Stimulated activated CD4-positive, alpha-beta T cell treated with anti-CD3 and anti-CD28 coated beads, Interleukin-4, amount 100 ng/mL, for 24 hours (primary cell): ENCODE measurements at places on chromosomes 3 and 15.

DNA sequence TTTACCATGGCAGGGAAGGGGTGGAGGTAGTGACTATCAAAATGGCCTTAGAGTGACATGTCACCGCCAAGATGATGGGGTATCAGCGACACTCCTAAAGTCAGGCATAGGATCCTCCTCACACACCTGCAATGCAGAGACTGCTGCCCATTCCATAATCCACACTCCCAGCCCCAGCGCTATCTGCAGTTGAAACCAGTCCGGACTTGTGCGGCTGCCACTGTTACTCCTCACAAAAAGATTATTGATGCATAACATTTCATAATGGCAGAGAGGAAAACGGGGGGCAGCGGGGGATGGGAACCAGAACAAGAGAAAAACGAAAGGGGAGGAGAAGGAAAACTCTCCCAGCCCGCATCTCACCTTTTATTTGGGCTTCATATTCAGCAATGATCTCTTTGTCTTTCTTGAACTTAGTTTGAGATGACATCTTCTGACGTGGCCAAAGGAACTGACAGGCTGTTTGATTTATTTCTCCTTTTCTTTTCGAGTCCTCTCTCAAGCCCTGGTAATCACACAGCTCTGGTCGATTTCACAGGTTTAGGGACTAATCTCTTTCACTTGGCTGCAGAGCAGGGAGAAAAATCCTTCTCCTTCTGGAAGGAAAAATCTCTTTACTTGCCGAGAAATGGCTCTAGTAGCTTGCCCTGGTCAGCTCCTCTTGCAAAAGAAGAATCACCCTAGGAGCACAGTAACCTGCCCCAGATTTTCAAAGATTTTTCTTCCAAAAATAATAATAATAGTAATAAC lies 749 bp downstream of the SRGAP3 start:
- no peak for DNase-seq

DNA sequence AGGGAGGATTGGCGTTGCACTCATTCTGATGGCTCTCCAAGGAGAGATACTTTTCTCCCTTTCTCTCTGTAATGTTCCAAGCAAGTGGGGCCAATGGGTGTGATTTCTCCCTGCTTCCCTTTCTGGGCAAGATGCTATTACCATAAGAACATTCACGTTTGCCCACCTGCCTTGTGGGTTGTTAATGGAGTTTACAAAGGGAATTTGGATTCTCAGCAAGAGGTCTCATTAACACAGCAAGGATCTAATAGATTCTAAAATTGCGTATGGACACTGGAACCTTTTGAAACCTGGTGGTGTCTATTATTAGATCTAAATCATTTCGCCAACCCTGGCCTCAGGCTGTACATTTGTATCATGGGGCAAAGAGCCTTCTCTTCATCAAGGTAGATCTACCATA lies 74.1 kb downstream of the SLCO3A1 start:
- DNase-seq = no peak

GRCh38 chr3:63877737-63878393 lies 14.2 kb downstream of the ATXN7 start:
- DNase-seq = no peak

DNA sequence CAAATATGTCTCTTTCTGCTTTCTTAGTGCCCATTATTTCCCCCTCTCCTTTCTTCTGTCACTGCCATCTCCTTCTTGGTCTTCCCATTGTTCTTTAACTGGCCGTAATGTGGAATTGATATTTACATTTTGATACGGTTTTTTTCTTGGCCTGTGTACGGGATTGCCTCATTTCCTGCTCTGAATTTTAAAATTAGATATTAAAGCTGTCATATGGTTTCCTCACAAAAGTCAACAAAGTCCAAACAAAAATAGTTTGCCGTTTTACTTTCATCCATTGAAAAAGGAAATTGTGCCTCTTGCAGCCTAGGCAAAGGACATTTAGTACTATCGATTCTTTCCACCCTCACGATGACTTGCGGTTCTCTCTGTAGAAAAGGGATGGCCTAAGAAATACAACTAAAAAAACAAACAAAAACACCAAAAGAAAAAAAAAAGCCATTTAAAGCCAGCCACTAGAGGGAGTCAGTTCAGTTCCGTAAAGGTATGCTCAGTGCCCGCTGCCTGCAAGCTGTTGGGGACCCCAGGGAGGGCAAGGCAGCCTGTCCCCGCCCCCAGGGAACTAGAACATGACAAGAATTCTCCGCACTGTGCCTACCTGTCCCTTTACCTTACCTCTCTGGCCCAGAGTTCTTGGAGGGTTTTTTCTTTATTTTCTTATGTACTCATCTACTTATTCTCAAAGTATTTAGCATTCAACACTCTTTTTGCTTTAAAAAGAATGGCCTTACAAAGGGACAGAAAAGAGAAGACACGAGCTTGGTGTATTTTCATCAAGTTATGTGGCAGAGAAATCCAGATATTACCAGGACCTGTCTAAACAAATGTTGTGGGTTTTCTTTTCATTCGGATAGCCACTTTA lies 30.0 kb upstream of the NR2E3 start:
- DNase-seq = peak; percentile 21

- no peak for DNase-seq
Observed at GRCh38 chr15:84108728-84109127, 126.8 kb upstream of the GOLGA6L4 start.

GRCh38 chr3:152385761-152386160 lies 117.0 kb downstream of the MBNL1 start:
- no peak for DNase-seq

DNA sequence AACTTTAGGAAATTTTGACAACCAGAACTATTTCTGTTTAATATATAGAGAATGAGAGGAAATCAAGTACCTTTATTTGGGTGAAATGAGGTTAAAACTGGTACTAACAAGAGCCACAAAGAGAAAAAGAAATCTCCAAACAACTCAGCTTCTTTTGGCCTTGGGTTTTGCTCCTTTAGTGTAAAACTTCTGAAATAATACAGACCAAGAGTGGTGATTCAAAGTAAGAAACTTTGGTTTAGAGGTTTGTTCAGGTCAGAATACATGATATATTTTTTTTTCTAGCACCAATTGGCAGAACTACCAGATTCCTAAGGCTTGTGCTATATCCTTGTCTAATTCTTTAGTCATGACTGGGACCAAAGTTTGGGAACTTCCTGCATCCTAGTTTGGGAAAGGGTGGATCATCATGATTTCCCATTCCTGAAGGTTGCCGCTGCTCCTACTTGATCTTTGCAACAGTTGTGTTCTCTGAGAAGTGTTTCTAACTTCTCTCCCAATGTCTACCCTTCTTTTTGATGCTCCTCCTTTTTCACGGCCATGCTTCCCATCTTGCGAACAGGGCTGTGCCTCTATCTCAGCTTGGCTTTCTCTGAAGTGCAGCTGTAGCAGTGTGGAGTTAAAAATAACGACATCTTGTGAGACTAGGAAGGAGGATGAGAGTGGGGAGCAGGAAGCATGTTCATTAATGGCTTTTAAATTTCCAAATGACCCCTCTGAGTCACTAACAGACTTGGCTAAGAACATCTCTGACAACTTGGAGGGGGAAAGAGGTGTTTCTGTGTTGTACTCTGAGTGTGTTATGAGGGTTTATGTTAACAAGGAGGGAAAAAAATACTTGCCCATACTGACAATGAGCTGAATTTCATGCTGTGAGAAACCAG lies 87.7 kb downstream of the KCNAB1 start:
- no peak for DNase-seq

GRCh38 chr3:14946236-14946635 lies 1.1 kb upstream of the NR2C2 start:
- no peak for DNase-seq

DNA sequence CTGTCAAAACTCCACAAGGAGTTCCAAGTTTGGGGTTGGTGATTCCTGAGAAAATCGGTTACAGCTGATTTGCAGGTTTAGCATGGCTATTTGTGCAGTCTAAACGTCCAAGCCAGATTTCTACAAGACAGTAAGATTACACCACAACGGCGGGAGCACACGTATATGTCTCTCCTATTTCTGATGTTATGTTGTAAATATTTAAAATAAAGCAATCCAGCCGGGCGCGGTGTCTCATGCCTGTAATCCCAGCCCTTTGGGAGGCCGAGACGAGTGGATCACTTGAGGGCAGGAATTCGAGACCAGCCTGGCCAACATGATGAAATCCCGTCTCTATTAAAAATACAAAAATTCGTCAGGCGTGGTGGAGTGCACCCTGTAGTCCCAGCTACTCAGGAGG lies 106.8 kb upstream of the IGF1R start:
- no peak for DNase-seq

- DNase-seq = no peak
Observed at GRCh38 chr3:169969174-169970095, 2.8 kb downstream of the SEC62 start.

- DNase-seq = no peak
Observed at GRCh38 chr3:16478516-16478915, 35.0 kb downstream of the RFTN1 start.

- no peak for DNase-seq
Observed at GRCh38 chr3:31041161-31041978, 146.9 kb upstream of the GADL1 start.

DNA sequence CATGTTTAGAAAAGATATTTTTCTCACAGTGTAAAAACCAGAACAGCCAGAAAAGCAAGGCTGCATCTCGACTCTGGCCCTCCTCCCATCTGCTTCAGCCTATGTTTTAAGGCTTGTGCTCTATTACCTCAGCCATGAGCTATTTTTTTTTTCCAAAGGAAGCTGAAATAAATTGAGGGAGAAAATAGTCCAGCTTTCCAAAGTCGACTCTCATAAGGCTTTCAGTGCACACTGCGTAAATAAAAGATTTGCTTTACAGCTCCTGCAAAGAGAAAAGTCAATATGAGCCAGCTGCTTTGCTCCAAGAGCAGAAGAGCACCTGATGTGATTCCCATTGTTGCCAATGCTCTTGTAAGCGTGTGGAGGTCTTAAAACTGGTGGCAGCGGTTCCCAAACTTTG lies 26.7 kb downstream of the SCG3 start:
- no peak for DNase-seq

DNA sequence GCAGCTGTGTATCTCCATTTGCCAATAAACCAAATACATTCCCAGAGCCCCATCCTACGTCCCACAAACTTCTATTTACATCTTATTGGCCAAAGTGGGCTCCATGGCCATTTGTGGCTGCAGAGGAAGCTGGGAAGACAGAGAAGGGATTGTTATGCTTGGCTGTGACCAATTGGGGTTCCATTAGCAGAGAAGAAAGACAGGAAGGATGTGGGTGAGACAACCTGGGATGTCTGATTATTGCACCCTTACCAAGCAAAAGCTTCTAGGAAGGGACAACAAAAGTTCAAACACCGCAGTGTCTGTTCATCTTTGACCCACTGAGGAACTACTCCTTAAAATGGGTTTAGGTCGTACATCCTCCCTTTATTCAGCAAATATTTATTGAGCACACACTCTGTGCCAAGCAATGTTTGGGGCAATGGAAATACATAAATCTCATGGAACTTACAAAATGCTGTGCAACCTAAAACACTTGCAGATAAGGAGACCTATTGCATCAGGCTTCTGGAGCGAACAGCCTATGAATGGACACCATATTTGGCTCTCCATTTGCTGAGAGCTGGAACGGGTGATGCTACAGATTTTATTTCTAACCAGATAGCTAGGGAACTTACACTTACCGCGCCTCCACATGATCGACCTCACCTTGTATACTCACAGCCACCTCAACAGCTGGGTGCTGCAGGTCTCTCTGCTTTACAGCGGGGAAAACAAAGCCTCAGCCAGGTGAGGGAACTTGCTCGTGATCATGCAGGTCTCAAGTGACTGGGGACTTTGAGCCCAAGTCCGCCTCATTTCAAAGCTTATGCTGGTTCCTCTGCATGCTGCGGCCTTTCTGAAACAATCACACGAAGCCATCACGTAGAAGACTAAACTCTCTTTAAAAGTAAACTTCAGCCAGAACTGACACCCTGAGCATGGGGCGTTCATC lies 21.4 kb upstream of the NR2E3 start:
- DNase-seq = no peak

- DNase-seq = no peak
Observed at GRCh38 chr3:98612587-98612986, 19.2 kb upstream of the CPOX start.

DNA sequence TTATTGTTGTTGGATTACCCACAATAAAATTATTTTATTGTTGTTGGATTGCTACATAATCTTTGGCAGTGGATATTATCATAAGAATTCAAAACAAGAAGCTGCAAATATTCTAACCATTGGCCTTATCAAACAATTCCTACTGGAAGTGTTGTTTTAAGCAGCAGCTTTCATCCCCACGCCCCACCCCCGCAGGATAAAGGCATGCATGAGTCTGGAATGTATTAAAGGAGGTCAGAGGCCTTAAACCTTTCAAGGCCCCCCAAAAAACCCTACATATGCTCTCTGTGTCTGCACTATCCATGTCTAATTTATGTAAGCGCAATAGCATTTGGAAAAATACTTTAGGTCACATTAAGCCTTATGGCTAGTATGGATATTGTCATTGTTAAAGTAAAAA lies 23.1 kb downstream of the P3H2 start:
- no peak for DNase-seq

- no peak for DNase-seq
Observed at GRCh38 chr3:55523471-55523870, 36.4 kb upstream of the WNT5A start.

- no peak for DNase-seq
Observed at GRCh38 chr15:63764124-63764803, 69.5 kb downstream of the HERC1 start.

- no peak for DNase-seq
Observed at GRCh38 chr3:142947352-142947751, 16.1 kb downstream of the PAQR9 start.
